ENCODE measurements at places on chromosomes 7 and 10.

DNA sequence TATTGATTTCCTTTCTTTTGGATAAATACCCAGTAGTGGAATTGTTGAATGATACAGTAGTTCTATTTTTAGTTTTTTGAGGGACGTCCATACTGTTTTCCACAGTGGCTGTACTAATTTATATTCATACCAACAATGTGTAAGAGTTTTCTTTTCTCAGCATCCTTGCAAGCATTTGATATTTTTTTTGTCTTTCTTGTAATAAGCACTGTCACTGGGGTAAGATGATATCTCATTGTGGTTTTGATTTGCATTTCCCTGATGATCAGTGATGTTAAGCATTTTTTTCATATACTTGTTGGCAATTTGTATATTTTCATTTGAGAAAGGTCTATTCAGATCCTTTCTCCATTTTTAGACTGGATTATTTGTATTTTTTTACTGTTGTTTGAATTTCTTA, 308.7 kb downstream of the PTEN start:
- peak; percentile 50 for DNase-seq

DNA sequence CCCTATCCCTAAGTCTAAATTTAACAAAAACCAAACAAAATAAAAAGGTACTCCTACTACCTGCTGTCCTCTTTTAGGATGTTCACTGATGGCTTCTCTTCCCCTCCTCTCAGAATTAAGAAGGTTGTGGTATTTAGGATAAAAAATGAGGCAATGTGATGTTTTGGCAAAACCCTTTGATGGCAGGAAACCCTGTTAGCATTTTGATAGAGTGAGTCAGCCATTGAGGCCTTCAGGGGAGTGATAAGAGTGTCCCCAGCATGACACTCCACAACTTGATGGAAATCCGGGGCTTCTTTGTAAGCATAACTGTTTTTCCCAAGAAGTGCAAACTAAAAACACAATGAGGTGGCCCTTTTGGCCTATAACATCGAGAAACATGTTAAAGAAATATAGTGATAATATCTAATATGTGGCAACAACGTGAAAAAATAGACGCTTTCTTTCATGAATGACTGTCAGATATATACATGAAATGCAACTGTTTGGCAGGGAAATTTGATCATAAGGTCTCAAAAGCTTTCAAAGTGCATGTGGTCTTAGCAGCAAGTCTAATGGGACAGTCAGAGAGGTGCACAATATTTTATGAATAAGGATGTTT, 55.0 kb downstream of the PRTFDC1 start:
- peak; percentile 57 for DNase-seq

DNA sequence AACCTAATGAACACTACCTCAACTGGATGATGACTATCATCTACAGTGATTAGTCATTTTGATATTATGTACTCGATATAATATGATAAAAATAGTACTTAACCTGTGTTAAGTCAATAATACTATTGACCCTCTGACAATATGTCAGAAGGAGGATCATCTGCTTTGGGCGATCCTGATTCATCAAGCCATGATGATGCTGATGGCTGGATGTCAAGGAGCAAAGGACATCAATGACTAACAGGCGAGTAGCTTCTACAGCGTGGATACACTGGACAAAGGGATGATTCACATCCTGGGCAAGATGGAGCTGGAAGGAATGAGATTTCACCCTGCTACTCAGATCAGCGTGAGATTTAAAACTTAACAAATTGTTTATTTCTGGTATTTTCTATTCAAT, 94.4 kb upstream of the SKAP2 start:
- no peak for DNase-seq

- no peak for DNase-seq
Observed at GRCh38 chr7:2929321-2930201, 85.5 kb upstream of the GNA12 start.

GRCh38 chr7:17638727-17639126, 301.6 kb downstream of the SNX13 start:
- DNase-seq = no peak

DNA sequence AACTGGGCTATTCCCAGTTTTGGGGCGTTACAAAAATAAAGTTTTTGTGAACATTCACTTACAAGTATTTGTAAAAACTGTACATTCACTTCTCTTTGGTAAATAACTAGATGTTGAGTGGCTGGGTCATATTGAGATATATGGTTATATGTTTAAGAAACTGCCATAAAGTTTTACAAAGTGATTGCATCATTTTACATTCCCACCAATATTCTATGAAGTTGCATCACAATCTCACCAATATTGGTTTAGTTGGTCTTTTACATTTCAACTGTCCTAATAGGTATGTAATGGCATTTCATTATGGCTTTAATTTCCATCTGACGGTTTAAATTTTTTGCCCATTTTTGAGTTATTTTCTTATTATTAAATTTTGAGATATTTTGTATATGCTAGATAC, 251.7 kb upstream of the GNAI1 start:
- no peak for DNase-seq

- no peak for DNase-seq
Observed at GRCh38 chr7:32316839-32317238, 173.3 kb downstream of the LSM5 start.

- no peak for DNase-seq
Observed at GRCh38 chr10:96716390-96716789, 3.9 kb downstream of the PIK3AP1 start.

GRCh38 chr7:80699045-80699638, 60.7 kb downstream of the CD36 start:
- DNase-seq = peak; percentile 31
